Mammary epithelial cell (primary cell): ENCODE measurements at places on chromosomes 12 and 14. TPM values are rescaled to one million over a fixed set of nuclear protein-coding genes. Genes with fewer than 3 reads are reported as not detected.

- DNase-seq, result peak; percentile 94
Observed at GRCh38 chr14:95507174-95507573, 9.3 kb downstream of the SYNE3 start.

DNA sequence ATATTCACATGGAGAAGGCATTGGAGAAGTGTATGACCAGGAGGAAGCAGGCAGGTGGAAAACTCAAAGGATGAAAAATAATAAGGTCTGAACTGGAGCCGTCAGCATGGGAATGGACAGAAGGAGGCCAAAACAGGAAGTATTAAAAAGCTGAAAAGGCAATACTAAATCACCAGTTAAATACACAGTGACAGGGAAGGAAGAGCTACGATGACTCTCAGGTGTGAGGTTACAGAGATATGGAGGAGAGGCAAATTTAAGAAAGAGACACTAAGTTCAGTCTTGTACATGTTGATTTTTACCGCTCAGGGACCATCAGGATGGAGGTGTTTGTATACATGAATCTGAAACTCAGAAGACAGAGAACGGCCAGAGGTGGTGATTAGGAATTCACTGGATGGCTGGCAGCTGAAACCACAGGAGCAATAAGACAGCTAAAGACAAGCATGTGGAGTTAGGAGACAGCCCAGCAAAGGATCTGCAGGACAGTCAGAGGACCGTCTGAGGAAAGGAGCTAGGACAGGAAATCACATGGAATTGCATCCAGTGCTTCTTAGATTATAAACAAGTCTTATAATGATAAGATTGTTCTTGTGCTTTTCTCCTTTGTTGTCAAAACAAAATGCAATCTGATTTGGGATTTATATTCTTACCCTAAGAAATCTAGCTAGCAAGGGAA, 33.9 kb upstream of the CDKN3 start:
- DNase-seq, result no peak

- DNase-seq, result no peak
Observed at GRCh38 chr12:7485095-7485494, 18.5 kb downstream of the CD163 start.

DNA sequence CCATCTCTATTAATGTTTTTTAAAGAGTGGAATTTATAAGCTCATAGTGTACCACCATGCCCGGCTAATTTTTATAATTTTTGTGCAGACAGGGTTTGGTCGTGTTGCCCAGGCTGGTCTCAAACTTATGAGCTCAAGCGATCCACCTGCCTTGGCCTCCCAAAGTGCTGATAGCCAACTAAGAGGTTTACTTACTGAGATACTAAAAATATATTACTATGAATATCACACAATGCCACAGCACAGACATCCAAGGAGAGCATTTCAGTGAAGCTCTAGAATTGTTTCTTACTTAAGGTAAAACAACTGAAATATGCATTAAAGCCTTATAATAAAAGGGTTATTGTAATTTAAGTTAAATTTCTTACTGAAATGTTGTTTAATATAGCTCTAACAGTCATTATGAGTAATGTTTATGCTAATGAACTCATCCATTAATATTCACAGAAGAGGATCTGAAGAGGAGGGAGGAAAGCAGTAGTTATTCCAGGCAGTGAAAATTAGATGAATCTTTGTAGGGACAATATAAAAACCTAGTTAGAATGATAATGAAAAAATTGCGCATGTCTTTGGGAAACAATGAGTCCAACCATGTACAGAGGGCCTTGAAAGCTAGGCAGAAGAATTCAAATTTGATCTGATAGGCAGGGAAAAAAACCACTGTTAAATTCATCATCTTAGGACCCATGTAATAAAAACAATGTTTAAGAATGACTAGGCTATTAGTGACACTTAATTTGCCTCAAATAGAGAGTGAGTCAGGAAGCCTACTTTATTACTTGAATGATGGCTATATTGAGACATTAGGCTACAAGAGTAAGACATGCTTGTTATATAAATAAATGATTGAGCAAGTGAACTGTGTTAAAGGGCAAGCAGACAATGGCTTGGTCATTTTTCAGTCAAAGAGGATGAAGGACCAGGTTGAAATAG, 99.2 kb downstream of the SLC41A2 start:
- DNase-seq, result peak; percentile 61

GRCh38 chr12:88579601-88580050, 645 bp downstream of the KITLG start:
- peak; percentile 36 for DNase-seq

- DNase-seq, result no peak
Observed at GRCh38 chr12:5480218-5480937, 48.5 kb downstream of the NTF3 start.

GRCh38 chr14:101740981-101741380, 20.5 kb upstream of the PPP2R5C start:
- DNase-seq, result no peak

Gene GPR135
- 0.28 TPM for polyA plus RNA-seq

GRCh38 chr14:98143566-98143965, 1128.4 kb downstream of the BCL11B start:
- no peak for DNase-seq

- no peak for DNase-seq
Observed at GRCh38 chr12:126747530-126748149, 1519.3 kb upstream of the TMEM132C start.

DNA sequence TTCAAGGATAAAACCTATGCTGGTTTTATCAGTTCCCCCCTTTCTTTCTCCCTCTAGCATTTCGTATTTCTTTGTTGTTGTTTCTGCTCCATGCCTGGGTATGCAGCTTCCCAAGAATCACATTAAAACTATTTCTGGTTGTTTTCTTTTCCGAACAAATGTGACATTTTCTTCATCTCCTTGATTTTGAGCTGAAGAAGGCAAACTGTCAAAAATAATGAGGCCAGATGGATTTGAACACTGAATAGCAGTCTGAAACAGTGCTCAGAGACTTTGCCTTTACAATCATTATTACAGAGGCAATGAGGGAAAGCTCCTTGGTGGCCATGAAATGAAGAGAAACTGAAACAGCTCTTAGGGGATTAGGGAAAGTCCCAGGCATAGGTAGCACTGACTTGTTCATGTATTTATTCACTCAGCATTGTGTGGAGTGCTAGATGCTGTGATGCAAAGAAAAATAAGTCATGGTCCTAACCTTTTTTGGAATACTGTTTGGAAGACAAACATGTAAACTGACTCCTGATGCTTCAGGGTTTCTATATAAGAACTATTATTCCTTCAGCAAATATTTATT, 319.5 kb downstream of the FUT8 start:
- DNase-seq, result no peak

DNA sequence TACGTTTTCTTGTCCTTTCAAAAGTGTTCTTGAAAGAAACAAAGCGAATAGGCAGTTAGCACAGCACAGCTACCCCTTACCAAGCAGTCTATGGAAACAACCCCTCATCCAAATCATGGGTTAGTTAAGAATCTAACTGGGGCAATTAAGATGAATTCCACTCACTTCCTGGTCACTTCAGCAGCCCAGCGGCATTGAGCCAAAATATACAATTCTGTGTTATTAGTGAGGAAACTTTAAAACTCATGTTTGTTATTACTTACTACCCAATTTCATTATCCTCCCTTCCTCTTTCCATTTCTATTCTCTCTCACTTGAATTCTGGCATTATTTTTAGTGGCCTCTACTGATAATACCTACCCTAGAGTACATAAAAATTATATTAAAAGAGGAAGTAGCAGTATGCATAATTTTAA, 121.4 kb downstream of the PPHLN1 start:
- DNase-seq, result no peak

Gene ANKS1B
- not detected for polyA plus RNA-seq

Gene FAM90A1
- not detected for polyA plus RNA-seq

- no peak for DNase-seq
Observed at GRCh38 chr12:52366738-52367485, at the start of gene KRT85. TSS of gene KRT85 (minus strand) at chr12:52367481. CDS start at chr12:52367405, 76 bp downstream.

DNA sequence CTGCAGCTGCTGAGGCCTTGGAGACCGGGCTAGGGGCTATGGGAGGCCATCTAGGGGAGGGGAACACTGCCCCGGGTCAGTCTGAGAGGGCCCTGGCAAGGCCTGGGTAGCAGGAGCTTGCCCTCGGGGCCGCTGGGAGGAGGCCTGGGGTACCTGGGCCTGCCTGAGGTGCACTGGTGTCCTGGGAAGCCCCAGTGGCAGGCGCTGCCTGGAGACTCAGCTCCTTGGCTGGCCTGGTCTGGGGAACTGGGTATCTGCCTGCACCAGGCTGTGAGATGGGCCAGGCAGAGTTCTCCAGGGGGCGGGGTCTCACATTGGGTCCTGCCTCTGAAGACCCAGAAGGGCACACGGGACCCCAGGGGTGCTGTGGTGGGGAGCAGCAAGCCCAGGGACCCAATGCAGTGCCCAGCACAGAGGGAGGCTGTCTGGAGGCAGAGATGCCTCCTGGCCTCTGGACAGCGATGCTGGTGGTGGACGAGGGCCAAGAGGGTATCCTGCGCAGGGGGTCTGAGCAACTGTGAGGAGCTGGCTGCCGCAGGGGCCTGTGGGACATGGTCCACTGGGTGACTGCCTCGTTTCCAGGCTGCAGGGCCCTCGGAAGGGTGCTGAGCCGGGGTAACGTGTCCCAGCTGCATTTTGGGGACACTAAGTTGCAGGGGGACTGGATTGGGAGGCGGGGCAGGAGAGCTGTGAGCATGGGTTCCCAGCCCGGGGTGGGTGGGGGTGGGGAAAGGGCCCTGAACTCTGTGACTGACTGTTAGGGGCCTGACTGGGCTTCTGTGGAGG, 7.4 kb upstream of the MTA1 start:
- DNase-seq, result no peak

Gene RDH11
- 151 TPM for polyA plus RNA-seq

Gene TRPV4
- 12.1 TPM for polyA plus RNA-seq

DNA sequence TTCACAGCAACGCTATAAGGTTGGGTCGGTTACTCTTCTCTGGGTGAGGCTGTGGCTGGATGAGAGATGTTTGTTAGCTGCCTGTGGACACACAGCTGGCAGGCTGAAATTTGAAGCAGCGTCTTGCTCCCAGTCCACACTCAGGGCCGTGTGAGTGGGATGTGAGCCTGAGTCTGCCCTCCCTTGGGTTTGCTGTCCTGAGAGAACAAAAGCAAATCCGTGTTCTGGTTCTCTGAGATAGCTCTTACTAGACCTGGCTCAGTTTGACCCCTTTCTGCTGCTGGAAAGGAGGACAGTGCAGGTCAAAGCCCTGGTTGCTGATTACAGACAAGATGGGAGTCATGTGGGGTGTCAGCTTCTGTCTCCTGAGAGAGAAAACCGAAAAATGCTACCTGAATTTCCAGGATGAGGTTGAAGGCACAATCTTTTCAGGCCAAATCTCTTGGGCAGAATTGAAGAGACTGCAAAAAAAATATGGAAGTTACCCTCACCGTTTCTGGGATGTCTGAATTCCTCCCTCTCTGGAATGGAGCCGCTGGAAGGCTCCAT, 270.8 kb downstream of the ZFP36L1 start:
- DNase-seq, result no peak

DNA sequence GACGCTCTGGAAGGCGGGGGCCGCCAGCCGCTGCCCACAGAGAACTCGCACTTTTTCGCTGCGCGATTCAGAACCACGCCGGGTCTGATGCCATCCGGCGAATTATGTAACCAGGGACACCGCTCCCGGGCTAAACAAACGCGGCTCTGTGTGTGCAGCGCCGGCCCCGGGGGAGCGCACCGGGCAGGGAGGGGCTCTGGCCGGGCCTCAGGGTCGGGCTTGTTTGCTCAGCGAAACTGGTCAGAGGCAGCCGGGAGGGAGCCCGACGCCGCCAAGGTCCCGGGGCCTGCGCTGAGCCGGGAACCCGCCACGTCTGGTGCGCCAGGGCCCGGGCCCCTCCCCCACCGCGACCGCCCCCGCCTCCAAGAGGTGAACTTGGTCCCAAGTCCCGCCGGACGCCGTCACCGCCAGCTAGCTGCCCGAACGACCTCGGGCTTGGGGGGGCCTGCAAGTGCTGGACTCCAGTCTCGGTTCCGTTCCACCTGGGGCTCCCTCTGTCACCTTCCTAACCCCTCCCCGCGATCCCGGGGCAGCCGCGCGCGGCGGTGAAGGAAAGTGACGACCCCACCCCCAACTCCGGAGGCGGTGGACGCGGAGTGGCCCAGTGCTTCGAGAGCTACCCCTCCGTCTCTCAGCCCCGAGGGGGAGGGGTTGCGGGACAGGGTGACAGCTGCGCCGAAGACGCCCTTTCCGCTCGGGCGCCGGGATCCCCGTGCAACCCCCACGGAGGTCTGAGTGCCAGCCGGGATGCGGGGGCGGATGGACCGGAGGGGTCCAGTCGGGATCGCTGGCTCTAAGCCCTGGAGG, 848 bp downstream of the CTDSP2 start:
- DNase-seq, result peak; percentile 63

Gene NTS
- polyA plus RNA-seq, result not detected

GRCh38 chr12:48750769-48751356, 34.4 kb upstream of the CCNT1 start:
- peak; percentile 56 for DNase-seq

DNA sequence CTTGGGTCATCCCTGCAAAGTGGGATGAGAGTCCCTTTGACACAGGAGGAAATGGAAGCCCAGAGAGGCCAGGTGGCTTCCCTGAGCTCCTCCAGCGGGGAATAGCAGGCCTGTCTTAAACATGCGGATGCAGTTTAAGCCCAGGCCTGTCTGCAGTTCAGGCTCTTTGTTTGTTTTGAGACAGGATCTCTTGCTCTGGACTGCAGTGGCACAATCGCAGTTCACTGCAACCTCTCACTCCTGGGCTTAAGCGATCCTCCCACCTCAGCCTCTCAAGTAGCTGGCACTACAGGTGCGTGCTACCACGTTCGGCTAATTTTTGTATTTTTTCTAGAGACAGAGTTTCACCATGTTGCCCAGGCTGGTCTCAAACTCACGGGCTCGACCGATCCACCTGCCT, 3.5 kb downstream of the TRPV4 start:
- DNase-seq, result no peak
